ENCODE measurements at places on chromosomes 5 and 9. TPM values are rescaled to one million over a fixed set of nuclear protein-coding genes. Genes with fewer than 3 reads are reported as not detected.

GRCh38 chr5:170108266-170108785, 2.6 kb downstream of the FOXI1 start:
- DNase-seq = no peak

DNA sequence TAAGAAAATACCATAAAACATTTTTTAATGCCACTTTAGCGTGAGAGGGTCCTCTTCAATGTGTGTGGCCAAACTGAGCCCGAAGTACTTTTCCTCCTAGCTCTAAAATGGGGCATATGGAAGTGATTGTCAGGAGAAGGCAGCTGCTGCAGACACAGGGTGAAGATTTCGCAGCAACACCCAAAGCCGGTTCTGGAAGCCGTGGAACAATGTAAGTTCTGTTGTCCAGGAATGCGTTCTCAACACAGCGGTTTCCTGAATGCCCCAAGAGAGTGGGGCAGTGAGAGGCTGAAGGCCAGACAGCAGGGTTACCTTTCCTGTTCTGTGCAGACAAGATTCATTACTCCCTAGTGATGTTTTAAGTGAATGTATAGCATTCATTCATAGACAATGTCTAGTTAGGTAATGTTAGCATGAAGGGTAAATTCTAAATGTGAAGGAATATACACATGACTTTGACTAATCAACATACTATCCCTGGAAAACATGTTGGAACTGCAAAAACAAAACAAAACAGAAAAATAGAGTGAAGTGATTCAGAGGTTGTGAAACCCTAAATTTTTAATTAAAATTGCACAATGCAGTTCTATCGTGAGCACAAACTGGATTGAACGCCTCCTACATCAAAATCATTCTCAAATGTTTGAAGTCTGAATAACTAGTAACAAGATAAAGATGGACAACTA, 197.0 kb upstream of the SEMA6A start:
- DNase-seq = no peak

- DNase-seq = no peak
Measured at GRCh38 chr5:67363963-67364362, 167.4 kb upstream of the CD180 start.

MCIDAS gene
- 0.94 TPM for polyA plus RNA-seq

- DNase-seq = no peak
Measured at GRCh38 chr9:91246846-91247245, 114.9 kb downstream of the AUH start.

CRB2 gene
- polyA plus RNA-seq = 24.3 TPM

DNA sequence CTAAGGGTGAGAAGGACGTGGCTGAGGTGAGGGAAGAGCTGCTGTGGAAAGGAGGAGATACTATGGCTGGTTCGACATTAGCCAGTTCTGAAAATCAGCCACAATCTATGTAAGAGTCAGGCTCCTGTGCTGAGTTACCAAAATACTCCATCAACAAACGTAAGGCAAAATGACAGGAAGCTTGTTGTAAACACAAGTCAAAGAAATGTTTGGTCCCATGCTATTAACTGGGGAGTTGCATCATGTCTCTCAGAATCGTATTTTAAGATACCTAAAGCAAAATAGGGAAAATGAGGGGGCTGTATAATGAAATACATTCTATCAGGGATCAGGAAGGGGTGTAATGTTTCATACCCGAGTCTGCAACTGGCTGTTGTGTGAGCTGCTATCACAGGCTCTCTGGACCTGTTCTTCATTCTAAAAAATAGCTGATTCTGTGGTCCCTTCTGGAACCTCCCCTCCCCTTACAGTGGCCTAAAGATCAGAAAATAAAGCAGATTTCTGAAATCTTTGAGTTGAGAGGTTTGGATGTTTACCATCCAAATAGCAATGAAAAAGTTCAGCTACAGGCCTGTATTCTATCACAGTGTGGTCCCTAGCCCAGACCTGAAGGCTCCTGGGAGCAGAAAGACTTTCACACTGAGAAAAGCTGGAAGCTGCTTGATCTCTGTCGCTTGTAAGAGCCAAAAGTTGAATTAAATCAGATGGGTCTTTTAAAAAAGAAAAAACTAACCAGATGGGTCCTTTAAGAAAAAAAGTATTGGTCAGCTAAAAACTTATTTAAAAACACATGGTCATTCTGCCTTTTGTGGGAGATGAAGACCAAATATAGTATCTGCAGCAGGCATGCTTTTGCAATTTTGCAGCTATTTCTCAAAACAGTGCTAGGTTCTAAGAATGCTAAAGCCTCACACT, 97.8 kb upstream of the SMC5 start:
- no peak for DNase-seq

- DNase-seq = no peak
Measured at GRCh38 chr5:7763621-7764072, 87.3 kb downstream of the CFAP90 start.

GRCh38 chr5:73179730-73180129, 6.7 kb downstream of the TMEM174 start:
- DNase-seq = no peak

- peak; percentile 53 for DNase-seq
Measured at GRCh38 chr5:74507370-74508005, 133.0 kb downstream of the ENC1 start.

- DNase-seq = no peak
Measured at GRCh38 chr5:112183103-112183711, 235.9 kb downstream of the EPB41L4A start.

DNA sequence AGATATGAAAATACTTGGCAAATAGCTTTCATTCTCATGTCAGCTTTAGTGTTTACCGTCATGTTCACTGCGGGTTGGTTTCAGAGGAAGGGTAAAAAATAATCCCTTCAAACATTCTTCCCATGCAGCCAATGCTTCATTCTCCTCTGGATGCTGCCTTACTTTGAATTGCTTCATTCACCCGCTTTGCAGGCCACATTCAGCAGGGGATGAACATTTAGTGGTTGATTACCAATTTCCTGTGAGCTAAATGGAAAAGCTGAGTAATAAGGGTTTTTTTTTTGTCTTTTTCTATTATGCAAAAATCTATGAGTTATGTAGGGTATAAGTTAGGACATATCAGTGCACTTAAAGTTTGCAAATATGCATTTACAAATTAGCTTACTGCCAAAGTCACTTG, 96.3 kb upstream of the MEF2C start:
- no peak for DNase-seq

DNA sequence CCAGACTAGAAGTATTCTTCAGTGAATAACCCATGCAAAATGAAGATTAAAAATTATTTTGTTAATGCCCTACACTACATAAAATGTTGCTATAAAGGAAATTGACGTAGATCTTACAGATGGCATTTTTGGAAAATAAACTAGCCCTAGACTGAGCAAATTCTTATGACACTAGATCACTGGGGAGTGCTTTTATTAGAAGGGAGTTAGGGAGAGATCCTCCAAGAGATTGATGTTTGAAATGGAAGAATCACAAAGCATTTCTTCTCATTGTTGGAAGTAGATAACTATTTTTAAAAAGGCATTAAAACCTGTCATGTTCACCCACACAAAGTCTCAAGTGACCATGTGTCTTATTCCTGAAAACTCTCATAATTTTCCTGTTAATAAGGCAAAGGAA, 351.1 kb upstream of the TLE4 start:
- DNase-seq = no peak

PRDM9 gene
- polyA plus RNA-seq = 0.01 TPM

- no peak for DNase-seq
Measured at GRCh38 chr9:4303006-4303405, 3.1 kb upstream of the GLIS3 start.

- DNase-seq = no peak
Measured at GRCh38 chr5:2172471-2172870, 289.7 kb upstream of the IRX4 start.

CDKN2A gene
- polyA plus RNA-seq = 0.24 TPM

DNA sequence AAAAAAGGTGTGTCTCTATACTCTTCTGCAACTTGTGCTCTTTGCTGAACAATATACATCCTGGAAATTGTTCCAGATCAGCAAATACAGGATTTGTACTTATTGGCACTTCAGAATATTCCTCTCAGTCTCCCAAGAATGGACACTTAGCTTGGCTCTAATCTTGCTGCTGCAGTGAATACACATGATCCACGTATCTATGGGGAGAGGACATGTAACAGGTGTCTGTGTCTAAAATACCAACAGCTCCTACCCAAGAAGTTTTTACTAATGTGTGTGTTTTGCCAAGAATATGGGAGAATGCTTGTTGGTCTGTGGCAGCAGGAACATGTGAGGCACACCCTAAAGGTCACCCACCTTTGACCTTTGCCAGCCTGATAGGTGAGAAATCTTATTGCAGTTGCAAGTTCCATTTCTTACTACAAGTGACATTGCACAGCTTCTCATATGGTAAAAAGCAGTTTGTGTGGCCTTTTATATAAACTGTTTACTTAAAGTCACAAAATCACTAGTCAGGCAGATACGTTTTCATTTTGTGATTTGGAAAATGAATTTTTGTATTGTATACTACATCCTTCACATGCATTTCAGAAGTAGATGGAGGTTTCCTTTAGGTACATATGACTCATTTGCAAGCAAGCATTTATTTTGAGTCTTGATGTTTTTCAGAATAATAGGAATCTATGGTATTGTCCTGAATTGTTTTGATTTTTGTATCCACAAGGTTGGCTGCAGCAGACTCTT, 35.8 kb downstream of the PHF2 start:
- no peak for DNase-seq

DNA sequence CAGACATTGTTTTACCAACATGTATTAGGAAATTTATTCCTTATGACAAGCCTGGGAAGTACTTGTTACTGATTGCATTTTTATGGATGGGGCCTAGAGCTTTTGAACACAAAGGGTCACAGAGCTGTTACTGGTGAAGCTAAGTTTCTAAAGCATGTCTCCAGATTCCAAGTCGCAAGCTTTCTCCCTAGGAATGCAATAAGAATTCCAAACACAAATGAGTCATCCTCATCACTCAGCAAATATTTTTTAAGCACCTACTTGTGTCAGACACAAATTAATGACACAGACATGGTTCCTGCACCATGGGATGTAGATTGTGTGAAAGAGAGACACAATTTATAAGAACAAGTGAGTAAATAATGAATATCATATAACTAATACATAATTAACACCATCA, 11.0 kb upstream of the SH3RF2 start:
- DNase-seq = no peak

- no peak for DNase-seq
Measured at GRCh38 chr9:37618817-37619216, 26.4 kb upstream of the TOMM5 start.

ENTREP1 gene
- 3.5 TPM for polyA plus RNA-seq

CSF2 gene
- polyA plus RNA-seq = not detected

DNA sequence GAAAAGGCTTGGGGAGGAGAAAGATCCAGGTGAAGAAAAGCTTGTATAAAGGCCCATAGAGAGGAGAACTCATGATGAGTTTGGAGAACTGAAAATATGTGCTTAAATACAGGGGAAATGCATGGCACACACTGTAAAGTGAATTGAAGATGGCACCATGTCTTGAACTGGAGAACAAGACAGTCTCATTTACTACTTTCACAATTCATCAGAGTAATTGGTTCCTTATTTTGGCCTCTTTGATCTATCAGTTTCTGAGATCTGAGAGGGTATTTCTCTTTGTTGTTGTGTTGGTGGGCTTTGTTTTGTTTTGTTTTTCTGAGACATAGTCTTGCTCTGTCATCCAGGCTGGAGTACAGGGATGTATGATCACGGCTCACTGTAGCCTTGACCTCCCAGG, 98.2 kb downstream of the CEMIP2 start:
- no peak for DNase-seq

DNA sequence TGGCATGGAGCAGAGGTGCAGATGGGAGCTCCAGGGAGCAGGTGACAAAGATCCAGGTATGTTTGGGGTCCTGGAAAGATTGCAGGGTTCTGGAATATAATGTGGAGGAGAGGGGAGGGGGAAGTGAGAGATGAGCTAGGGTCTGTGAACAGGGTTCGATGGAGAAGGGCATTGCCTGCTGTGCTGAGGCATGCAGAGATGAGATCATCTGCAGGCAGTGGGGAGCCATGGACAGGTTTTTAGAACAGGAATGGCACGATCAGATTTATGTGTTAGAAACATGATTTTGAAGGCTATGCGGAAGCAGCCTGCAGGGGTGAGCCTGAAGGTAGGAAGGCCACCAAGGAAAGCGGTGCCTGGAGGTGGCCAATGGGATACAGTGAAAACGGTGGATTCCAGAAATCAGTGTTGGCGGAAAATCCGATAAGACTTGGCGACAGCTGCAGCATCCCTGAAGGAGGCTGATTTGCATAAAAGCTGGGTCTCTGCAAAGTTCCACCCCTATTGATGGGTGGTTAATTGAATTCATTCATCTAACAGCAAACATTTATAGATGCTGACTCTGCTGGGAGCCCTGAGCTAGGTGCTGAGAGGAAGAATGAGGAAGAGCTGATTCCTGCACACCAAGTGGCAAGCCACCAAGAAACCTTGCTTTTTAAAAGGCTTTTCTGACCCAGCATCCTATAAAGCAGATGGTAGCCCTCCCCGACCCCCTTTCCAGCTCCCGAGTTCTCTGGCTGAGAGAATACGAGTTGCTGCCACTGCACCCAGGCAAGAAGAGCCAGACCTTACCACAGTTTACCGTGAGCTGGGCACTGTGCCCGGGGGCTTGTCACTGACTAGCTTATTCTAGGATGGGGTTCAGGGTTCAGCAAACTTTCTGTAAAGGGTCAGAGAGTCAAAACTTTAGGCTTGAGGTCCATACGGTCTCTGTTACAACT, 139.2 kb upstream of the SMIM23 start:
- DNase-seq = no peak

DNA sequence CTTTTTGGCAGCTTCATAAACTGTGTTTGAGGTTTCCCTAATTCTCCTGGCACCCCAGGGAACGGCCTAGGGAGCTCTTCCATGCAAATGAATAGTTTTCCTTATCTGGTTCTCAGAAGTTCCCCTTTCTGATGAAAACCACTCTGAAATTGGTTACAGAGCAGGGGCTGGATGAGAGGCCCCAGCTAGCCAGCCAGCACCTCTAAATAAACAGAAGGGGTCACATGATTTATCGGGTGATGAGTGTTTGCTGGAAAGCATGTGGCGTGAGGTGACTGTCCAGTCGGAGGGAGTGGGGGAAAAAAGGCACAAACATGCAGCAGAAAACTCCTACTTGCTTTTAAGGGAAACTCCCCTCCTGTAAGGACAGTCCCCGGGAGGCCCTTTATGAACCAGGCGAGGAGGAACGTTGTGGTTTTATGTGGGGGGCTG, 261.2 kb upstream of the ANKRD55 start:
- no peak for DNase-seq

DNA sequence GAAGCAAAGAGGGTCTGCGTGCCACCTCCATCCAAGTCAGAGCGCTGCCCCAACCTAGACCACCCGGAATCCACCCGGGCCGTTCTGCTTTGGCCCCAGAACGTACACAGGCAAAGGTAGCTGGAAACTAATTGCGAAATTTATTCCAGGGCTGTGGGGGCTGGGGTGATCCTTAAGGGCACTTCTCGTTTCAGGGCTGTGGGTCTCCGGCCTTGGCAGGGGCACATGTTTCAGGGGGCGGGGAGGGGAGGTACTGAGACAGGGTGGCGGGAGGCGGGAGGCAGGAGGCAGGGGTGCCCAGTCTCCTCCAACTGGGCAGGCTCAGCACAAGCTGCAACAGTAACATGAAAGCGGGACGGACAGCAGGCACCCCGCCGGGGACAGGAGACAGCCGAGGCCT, 26.1 kb downstream of the NR5A1 start:
- no peak for DNase-seq
